ENCODE measurements at places on chromosomes 3 and 15.

- DNase-seq = no peak
Measured at GRCh38 chr3:69299344-69299743, 86.5 kb downstream of the FRMD4B start.

- no peak for DNase-seq
Measured at GRCh38 chr3:161064413-161064812, 40.7 kb downstream of the B3GALNT1 start.

GRCh38 chr3:148815316-148816110, 12.1 kb upstream of the CPB1 start:
- DNase-seq = no peak

DNA sequence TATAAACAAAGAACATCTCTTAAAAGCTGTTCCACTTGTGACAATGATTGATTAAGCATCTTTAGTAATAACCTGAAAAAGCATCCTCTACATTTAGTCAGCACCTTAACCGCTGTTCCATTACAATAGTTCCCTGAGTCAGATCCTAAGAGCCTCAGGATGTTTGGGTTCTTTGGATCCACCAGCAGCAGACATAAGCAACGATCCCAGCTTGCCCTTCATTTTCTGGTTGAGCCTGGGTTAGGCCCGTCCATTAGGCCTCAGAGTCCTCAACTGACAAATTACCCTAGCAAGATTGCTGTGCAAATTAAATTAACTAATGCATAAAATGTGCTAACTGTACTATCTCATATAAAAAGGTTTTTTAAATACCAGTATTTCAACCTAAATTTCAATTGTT, 42.3 kb upstream of the ROBO1 start:
- DNase-seq = no peak

DNA sequence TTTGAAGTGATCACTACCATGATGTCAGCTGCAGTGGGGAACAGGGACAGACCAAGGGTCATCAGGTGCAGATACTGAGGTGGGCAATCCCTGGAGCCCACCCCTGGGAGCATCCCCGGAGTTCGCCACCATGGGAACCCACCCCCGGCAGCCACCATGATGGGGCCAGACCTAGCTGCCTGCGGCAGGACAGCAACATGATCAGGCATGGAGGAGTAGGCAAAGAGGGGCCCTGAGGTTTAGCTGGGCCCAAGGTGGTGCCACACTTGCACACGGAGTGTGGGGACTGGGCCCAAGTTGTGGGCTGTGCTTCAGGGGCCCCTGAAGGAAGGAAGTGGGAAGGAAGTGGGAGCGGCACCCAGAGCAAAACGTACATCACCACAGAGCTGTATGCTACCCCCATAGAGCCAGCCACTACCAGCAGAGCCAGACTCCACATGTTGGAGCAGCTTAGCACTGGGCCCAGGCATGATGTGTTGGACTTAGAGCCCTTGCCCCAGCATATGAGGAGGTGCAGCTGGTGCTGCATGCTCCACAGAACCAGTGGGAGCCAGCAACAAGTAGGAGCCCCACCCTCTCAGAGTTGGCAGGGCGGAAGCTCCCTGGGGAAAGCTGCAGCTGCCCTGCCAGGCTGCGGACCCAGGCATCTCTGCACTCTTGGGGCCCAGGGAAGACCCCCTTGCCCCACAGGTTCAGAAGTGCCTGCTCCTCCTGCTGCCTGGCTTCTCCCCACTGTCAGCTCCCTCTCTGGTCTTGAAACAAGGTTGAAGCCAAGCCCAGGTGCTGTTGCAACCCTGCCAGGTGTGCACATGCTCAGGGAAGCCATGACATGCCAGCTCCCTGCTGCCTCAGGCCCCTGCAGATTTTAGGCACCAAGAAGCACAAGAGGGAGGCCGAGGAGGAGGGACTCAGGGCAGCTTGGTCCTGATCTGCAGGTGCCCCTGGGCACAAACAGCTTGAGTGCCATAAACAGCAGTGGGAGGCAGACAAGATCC, 515.3 kb downstream of the ZBBX start:
- no peak for DNase-seq

GRCh38 chr15:41966414-41966812, 5.9 kb downstream of the EHD4 start:
- no peak for DNase-seq

- DNase-seq = no peak
Measured at GRCh38 chr3:192022412-192022811, 561.4 kb downstream of the PYDC2 start.

- DNase-seq = no peak
Measured at GRCh38 chr3:169400874-169401273, 262.6 kb downstream of the MECOM start.

GRCh38 chr3:44584646-44585501, at the start of gene ZNF660:
Gene ZNF660 (plus strand): TSS chr3:44584964. CDS start chr3:44594194, 9,230 bp downstream.
- DNase-seq = peak; percentile 46

DNA sequence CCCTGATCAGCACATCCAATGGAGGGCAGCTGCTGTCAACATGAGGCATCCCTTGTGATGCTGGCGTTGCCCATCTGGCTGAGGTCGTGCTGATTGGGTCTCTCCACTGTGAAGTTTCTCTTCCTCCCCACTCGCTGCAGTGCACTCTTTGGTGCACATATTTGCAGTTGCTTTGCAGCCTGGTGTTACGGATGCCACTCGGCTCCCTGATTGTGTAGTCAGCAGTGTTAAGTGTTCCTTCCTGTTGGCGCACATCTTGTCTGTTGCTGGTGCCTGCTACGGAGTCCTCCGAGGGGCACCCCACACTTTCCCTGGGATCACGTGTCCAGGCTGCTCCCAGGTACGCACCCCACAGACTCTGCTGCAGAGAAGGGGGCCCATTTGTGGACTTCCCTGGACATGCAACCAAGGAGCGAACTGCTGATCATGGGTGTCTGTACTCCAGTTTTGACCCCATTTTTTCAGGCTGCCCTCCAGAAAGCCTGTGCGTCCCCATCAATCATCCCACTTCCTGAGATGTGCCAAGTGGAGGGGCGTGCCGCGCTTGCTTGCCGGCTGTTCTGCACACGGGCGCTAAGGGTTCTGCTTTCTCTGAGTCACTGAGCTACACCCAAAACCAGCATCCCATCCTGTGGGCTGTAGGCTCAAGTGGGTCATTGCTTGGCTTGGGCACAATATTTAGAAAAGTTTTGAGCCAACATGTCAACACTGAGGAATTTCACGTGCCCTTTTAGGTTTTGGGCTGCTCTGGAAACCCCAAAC, 98.6 kb downstream of the FBLN2 start:
- DNase-seq = no peak

DNA sequence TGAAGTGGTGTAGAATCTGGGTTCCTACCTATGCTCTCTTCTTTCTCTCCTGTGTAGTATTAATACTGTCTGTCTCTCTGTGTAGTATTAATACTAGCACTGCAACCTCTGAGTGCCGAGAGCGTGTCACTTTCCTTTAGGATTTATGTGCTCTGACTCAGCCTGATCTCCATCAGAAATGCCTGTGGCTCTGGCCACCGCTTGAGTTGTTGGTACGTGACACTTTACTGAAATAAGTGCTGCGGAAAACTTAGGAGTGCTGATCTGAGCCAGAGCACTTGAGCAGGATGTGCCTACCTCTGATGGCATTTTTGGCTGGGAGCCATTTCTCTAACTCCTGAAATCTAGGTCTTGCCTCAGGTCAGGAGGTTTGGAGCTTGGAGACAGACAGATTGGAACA, 807.4 kb downstream of the SQOR start:
- DNase-seq = no peak

GRCh38 chr15:69265347-69265955, 33.3 kb upstream of the PAQR5 start:
- no peak for DNase-seq

DNA sequence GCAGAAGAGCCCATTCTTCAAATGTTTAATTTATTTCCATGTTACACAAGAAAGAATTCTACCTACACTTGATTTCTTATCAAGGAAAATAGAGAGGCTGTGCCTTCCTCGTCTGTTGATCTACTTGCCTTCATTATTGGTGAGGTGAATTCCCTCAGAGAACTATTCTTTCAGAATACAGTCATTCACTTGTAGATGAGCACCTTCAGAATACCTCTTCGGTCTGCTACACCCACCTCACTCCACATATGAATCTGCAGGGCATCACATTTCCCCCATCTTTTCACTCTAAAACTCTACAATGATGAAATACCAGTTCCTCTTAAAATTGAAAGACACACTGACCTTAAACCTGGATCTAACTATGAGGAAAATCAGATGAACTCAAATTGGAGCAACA, 43.0 kb downstream of the TAFA4 start:
- DNase-seq = no peak

Measured in nucleus accumbens (tissue), 56 donors.